ENCODE measurements at places on chromosomes 4 and X.

GRCh38 chrX:19443869-19444526 is 71.3 kb downstream of the MAP3K15 start:
- DNase-seq, result no peak

DNA sequence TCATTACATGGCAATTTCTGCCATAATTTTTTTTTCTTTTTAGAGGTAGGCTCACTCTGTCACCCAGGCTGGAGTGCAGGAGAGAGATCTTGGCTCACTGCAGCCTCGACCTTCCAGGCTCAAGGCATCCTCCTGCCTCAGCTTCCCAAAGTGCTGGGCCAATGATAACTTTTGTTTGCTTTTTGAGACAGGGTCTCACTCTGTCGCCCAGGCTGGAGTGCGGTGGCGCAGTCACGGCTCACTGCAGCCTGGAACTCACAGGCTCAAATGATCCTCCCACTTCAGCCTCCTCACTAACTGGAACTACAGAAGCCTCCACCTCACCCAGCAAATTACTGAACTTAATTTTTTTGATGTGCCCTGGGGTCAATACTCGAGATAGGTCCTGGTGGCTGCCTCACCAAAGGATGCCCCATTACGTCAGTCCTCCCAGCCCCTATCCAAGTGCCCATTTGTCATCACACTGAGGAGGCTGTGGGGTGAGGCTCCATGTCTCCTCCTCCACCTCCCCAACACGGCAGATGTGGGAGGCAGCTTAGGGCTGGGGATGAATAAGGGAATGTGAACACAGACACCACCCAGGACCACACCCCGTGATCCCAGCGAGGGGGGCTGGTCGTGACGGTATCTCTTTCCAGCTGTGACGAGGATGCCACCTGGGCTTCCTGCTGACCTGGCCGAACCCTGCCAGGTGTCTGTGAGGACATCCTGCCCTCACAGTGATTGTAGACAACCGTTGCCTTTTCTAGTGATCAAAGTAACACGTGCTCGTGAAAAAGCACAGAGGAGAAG is 12.4 kb upstream of the NKX1-1 start:
- no peak for DNase-seq

GRCh38 chr4:94758141-94758699 is 465 bp downstream of the BMPR1B start:
- no peak for DNase-seq

DNA sequence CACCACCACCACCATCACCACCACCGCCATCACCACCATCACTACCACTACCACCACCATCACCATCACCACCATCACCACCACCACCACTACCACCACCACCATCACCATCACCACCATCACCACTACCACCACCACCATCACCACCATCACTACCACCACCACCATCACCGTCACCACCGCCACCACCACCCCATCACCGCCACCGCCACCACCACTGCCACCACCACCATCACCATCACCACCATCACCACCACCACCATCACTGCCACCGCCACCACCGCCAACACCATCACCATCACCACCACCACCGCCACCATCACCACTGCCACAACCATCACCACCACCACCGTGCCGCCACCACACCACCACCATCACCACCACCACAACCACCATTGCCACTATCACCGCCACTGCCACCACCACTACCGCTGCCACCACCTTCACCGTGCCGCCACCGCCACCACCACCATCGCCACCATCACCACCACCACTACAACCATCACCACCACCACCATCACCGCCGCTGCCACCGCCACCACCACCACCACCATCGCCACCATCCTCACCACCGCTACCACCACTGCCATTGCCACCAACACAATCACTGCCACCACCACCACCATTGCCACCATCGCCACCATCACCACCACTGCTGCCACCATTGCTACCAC is 1511.3 kb upstream of the AGA start:
- no peak for DNase-seq

GRCh38 chr4:2298532-2298991 is 36.7 kb upstream of the MXD4 start:
- no peak for DNase-seq

DNA sequence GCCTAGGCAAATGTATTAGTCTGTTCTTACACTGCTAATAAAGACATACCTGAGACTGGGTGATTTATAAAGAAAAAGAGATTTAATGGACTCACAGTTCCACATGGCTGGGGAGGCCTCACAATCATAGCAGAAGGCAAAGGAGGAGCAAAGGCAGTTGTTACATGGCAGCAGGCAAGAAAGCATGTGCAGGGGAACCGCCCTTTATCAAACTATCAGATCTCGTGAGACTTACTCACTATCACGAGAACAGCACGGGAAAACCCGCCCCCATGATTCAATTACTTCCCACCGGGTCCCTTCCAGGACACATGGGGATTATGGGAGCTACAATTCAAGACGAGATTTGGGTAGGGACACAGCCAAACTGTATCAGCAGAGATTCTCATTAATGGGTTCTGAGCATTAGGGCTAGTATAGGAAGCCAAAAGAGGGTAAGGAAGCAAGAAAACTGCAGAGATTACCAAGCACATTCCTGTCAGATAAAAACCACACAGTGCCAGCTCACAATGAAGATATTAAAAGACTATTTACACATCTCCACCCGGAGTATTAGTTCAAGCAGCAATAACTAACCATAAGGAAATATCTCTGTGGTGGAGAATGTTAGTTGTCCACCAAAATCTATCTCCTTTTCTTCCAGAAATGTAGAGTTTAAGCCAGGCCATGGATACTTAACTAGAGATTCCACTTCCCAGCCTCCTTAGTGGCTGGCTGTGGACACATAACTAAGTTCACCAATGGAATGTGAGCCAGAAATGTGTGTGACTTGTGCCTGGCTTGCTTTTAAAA is 61.2 kb upstream of the HOPX start:
- DNase-seq, result no peak

- DNase-seq, result peak; percentile 55
These were observed 89.6 kb upstream of the PRPS2 start for GRCh38 chrX:12701628-12702027.
